ENCODE measurements at places on chromosomes 2 and 18. TPM values are rescaled to one million over a fixed set of nuclear protein-coding genes. Genes with fewer than 3 reads are reported as not detected.
A peak's percentile ranks its signal among the peaks of the same experiment; 100 is the strongest.

DNA sequence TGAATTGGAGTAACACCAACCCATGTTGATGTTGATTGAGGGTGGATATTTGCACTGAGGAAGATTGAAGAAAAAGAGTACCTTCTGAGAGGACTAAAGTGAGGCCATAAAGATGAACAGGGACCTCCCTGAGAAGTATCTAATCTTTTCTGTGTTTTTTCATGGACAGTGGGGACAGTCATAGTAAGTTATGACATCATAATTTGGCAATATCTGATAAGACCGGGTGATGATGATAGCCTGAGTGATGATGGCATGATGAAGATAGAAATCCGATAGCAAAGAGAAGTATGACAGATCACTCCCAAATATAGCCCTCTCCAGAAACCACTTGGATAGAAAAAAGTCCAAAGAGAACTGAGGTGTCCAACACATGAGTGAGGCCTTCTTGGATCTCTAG, 2.2 kb upstream of the ATP5MC3 start:
- H3K36me3 ChIP-seq, result peaks cover 26% of the 10 kb centered on the region
- no peak for DNase-seq
- H3K27ac ChIP-seq, result no peak overlapping the region
- H3K4me3 ChIP-seq, result no peak overlapping the region
- H3K27me3 ChIP-seq, result peaks cover 2% of the 10 kb centered on the region

The PKDCC gene
- not detected for total RNA-seq

The ANKRD36B gene
- total RNA-seq, result 51.3 TPM

GRCh38 chr2:72145289-72145657, 2.4 kb downstream of the CYP26B1 start:
- H3K27ac ChIP-seq, result no peak overlapping the region
- H3K27me3 ChIP-seq, result peaks cover 62% of the 10 kb centered on the region
- H3K36me3 ChIP-seq, result peaks cover 7% of the 10 kb centered on the region
- peak overlapping the region; percentile 34 for H3K4me3 ChIP-seq
- peak; percentile 14 for DNase-seq

GRCh38 chr2:172905937-172906811, 169.5 kb upstream of the MAP3K20 start:
- no peak overlapping the region for H3K27ac ChIP-seq
- no peaks in the 10 kb centered on the region for H3K4me1 ChIP-seq
- peaks cover 5% of the 10 kb centered on the region for H3K27me3 ChIP-seq
- no peak overlapping the region for H3K4me3 ChIP-seq

DNA sequence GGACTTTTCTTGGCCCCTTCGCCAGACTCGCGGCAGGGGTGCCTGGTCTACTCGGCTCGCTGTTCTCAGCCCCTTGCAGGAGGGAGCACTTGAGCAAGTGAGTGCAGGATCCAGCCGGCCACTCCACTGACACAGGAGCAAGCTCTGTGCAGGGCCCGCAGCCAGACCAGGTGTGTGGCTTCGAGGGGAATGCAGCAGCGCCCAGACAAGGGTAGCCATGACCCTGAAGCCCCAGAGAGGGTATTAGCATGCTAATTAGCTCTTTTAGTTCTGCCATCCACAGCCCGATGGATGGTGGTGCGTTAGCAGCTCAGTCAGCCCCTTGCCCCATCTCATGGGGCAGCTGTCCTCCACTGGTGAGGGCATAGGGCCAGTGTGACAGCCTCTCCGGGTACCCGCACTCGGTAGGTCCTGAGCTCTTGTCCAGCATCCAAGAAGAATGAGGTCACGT, 103.2 kb upstream of the HS6ST1 start:
- no peak overlapping the region for H3K4me3 ChIP-seq
- no peaks in the 10 kb centered on the region for H3K4me1 ChIP-seq
- no peaks in the 10 kb centered on the region for H3K36me3 ChIP-seq
- DNase-seq, result no peak
- peaks cover 4% of the 10 kb centered on the region for H3K27me3 ChIP-seq
- no peak overlapping the region for H3K27ac ChIP-seq
